ENCODE measurements at places on chromosomes 1 and 21. TPM values are rescaled to one million over a fixed set of nuclear protein-coding genes. Genes with fewer than 3 reads are reported as not detected.

GRCh38 chr1:15966081-15966955, 9.6 kb downstream of the ZBTB17 start:
- peaks cover 12% of the 10 kb centered on the region for H3K36me3 ChIP-seq
- H3K27ac ChIP-seq, result peak overlapping the region; percentile 58
- H3K27me3 ChIP-seq, result no peaks in the 10 kb centered on the region
- H3K4me1 ChIP-seq, result peaks cover 40% of the 10 kb centered on the region

DNA sequence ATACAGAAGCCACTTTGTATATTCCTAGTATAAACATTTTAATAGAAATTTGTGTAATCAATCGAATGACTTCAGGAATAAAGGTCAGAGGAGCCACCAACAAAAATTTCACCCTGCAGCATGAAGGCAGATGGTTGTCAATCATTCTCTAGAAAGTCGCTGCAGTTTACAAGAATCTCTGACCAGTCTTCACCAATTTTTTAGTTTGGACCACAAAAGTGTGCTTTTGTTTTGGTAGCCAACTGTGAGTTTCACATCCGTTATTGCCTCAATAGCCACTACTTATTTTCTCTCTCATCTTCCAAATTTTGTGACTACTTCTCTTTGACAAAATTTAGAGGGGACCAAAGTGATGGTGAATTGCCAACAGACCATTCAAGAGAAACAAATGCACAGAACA, 1155.6 kb downstream of the AMY1C start:
- H3K36me3 ChIP-seq, result no peaks in the 10 kb centered on the region
- H3K27ac ChIP-seq, result no peak overlapping the region
- H3K4me3 ChIP-seq, result no peak overlapping the region
- DNase-seq, result no peak
- H3K27me3 ChIP-seq, result no peaks in the 10 kb centered on the region

- no peak overlapping the region for H3K4me3 ChIP-seq
- H3K4me1 ChIP-seq, result no peaks in the 10 kb centered on the region
- H3K27ac ChIP-seq, result no peak overlapping the region
These were observed 37.0 kb downstream of the CAPN8 start for GRCh38 chr1:223628233-223629125.

F5 gene
- not detected for total RNA-seq

DNA sequence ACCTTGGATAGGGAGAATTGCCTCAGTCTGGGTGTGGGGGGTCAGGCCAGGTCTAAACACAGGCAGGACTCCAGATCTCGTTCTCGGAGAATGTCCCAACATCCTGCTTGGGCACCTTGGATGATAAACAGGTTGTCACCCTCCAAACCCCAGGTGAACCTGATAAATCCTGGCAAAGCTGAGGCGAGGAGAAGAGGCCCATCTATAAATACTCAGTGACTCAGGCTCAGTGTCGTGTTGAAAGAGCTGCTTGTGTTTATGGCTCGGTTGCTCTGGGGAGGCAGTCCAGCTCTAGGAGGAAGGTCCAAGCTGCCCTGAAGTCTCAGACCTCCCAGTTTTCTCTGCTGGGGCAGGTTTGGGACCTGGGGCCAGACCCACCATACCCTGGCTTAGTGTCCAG, 15.8 kb upstream of the TRIM63 start:
- no peaks in the 10 kb centered on the region for H3K36me3 ChIP-seq
- DNase-seq, result no peak
- H3K27me3 ChIP-seq, result no peaks in the 10 kb centered on the region
- no peak overlapping the region for H3K4me3 ChIP-seq

GRCh38 chr1:246760422-246761347, 36.5 kb downstream of the SCCPDH start:
- peaks cover 39% of the 10 kb centered on the region for H3K36me3 ChIP-seq
- no peak for DNase-seq
- no peaks in the 10 kb centered on the region for H3K27me3 ChIP-seq
- H3K27ac ChIP-seq, result no peak overlapping the region

GRCh38 chr1:51969038-51969705, 21.3 kb downstream of the RAB3B start:
- DNase-seq, result no peak
- H3K4me3 ChIP-seq, result no peak overlapping the region
- no peaks in the 10 kb centered on the region for H3K4me1 ChIP-seq
- H3K27me3 ChIP-seq, result no peaks in the 10 kb centered on the region
